WTC11 (cell line): ENCODE measurements at places on chromosomes 16 and 17. TPM values are rescaled to one million over a fixed set of nuclear protein-coding genes. Genes with fewer than 3 reads are reported as not detected.

DNA sequence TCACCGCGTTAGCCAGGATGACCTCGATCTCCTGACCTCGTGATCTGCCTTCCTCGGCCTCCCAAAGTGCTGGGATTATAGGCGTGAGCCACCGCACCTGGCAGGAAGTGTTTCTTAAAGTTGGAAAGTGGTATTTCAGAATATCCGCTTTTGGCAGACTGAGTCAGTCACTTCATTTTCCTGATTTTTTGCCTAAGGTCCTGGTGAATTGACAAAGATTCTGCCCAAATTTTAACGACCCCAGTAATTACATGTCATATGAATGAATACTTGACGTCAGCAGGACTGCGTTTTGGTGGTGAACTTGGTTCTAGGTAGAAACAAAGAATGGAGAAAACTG is 4.5 kb upstream of the BRCA1 start:
- no peak for DNase-seq

- DNase-seq: no peak
These were observed 2.1 kb downstream of the NHERF1 start for GRCh38 chr17:74750327-74751069.

DNA sequence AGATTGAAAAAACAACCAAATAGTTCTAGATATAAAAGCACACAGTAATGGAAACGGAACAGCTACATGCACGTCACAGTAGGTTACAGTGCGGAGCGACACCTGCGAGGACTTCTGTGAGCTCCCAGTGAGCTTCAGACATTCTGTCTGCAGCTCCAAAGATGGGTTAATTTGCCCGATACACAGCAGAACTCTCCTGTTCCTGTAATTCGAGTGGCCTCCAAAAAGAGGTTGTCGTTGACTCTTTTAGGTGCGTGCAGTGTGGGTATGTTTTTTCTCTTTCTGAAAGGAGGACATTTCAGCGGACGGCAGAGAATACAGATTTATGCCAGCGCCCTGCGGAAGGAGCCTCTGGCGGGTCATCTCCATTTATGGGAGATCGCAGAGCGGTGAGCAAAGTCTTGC is 2.9 kb downstream of the OR1F1 start:
- no peak for DNase-seq

GRCh38 chr16:64627781-64628180 is 494.1 kb downstream of the CDH11 start:
- DNase-seq: no peak

- no peak for DNase-seq
These were observed 676 bp upstream of the KRT13 start for GRCh38 chr17:41505809-41506767.

- no peak for DNase-seq
These were observed 185.8 kb downstream of the HS3ST3A1 start for GRCh38 chr17:13415871-13416416.

DNA sequence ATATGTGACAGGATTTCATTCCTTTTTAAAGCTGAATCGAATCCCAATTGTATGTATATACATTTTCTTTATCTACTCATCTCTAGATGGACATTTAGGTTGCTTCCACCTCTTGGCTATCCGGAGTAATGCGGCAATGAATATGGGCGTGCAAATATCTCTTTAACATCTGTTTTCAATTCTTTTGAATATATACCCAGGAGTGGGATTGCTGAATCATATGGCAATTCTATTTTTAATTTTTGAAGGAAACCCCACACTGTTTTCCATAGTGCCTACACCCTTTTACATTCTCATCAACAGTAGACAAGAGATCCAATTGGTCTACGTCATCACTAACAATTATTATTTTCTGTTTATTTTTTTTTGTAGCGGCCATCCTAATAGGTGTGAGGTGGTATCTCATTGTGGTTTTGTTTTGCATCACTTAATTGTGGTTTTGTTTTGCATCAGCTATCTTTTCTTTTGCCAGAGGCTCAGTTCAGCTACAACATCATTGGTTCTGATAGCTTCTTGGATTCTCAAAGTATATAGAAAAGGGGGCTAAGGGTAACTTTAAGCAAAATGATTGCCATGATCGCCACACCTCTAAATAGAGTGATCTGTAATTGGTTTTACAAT is 25.6 kb upstream of the MAP2K6 start:
- DNase-seq: no peak

- no peak for DNase-seq
These were observed 36.0 kb upstream of the SLC47A1 start for GRCh38 chr17:19497624-19498023.

DNA sequence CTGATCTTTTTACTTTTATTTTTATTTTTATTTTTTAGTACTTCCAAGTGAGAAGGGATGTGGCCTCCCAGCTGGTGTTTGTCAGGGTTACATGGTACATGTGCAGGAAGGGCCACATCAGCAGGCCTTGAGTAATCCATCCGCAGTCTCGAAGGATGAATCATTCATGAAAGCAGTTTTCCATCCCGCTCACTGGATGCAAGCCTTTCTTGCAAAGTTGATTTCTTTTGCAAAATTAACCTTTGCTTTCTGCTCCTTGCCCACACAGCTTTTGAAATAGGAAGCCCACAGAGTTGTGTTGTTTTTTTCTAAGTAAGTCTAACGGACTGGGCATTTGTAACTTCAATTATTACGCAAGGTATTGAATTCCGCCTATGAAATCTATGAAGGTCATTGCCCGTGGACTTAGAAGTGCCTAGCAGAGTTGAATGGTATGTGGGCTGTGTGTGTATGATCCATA is 157.4 kb downstream of the PRKCA start:
- no peak for DNase-seq

- DNase-seq: no peak
These were observed 14.7 kb upstream of the CTCF start for GRCh38 chr16:67547423-67548264.

DNA sequence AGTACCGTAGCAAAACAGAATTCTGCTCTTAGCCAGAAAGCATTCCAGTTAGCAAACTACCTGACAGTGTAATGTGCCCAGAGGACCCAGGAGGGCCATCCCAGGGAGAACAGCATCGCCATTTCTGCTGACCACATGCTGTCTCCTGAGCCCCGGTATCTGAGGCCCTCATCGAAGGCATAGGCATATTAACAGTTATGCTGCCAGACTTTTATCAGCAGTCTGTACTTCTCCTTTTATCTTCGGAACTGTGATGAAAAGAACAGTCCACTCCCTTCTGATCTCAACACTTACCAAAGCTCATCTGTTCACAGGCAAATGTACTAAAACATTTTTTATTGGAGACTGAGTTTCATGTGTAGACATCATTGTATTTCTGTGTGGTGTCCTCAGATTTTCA is 236.4 kb downstream of the PRKCA start:
- DNase-seq: no peak

DNA sequence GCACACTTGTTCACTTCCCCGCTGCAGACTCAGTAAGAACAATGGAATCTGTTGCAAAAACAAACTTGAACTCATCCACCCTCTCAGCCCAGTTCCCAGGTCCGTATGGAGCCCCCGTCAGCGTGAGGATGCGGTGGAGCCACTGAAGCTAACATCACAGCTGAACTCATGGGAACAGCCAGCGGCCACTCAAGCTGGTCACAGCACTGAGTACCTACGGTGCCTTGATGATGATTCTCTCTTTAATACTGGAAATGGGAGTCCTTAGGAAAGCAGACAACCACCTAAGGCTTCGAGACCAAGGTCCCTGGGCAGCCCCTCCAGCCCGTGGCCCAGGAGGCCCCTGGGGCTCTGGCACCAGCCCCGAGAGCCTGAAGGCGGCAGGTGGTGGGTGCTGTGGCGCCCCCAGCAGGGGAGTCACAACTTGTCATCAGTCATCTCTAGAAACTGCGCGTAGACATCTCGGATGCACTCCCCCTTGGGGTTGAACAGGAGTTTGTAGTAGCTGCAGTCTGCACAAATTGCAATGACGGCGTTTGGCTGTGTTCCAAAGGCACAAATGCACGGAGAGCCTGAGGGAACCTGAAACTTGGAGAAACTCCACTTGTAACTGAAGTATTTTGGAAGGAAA is 31.0 kb upstream of the RHOT1 start:
- peak; percentile 73 for DNase-seq

DNA sequence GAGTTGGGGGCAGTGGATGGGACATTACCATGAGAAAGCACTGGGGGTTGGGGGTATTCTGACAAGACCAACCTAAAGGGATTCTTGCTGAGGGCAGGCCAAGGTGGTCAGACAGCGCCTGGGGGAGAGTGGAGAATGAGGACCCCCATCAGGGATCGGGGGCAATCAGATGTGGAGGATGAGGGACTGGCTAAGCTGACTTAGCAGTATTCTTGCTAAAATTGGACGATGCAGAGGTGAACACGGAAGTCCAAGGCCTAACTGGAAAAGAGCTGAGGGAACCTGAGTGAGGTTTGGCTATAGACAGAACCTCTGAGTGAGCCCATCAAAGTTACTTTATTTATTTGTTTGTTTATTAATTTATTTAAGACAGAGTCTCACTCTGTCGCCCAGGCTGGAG is 9.2 kb downstream of the QPRT start:
- DNase-seq: no peak

- DNase-seq: no peak
These were observed 2.0 kb downstream of the CORO7 start for GRCh38 chr16:4414187-4414917.

GRCh38 chr17:59702304-59702703 is 4.9 kb downstream of the PTRH2 start:
- no peak for DNase-seq

DNA sequence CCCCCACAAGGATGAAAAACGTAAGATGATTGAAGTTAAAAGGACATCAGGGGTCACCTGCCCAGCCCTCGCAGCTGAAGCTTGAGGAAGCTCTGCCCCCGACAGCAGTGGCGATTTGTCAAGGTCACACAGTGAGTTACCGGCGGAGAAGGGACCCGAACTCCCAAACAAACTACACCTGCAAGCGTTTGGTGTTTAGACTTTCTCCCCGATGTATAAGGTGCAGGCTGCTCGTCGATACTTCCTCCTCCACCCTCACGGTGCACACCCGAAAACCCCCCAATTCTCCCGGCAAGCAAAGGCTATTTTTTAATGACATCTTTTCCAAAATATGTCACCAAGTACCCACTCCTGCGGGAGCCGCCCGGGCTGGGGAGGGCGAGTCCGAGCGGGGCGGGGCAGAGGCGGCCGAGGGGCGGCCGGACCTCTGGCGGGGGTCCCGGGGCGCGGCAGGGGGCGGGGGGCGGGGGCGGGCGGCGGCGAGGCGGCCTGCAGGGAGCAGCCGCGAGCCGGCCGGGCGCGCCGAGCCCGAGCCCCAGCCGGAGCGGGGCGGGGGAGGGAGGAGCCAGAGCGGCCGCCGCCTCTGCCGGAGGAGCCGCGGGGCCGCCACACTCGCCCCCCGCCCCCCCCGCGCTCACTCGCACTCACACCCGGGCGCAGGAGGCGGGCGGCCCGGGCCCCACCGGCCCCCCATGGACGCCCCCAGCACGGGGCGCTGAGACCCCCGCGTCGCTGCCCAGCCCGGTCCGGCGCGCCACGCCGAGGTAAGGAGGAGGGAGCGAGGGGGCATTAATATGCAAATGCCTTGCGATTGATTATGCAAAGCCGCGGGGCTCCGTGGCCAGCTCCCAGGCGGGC is at the start of gene THRA:
Gene THRA (plus strand): TSS at position 637 of the 858 bp plus-strand sequence. CDS start 11,524 bp downstream, outside the sequence.
- peak; percentile 53 for DNase-seq

GRCh38 chr16:63806794-63807506 is 1314.9 kb downstream of the CDH11 start:
- DNase-seq: no peak

DNA sequence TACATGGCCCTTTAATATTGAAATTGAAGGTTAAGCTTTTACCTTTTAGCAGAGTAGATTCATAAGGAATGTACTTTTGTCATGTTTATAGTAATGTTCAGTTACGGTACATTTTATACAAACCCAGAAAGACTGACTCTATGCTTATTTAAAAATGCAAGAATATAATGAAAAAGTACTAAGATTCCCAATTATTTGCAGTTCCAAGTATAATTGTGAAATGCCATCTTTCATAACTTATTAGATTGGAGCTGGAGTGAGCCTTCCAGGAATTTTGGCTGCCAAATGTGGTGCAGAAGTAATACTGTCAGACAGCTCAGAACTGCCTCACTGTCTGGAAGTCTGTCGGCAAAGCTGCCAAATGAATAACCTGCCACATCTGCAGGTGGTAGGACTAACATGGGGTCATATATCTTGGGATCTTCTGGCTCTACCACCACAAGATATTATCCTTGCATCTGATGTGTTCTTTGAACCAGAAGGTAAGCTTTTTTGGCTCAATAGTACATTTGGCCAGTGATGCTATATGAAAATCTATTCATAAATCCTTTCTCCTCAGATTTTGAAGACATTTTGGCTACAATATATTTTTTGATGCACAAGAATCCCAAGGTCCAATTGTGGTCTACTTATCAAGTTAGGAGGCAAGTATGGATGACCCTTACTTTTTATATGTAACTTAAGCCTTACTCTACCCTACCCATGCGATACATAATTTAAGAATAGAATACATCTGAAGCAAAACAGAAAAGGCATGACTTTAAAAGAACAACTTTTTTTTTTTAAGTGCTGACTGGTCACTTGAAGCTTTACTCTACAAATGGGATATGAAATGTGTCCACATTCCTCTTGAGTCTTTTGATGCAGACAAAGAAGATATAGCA is 4.2 kb downstream of the SRSF2 start:
- DNase-seq: no peak

GRCh38 chr17:31695456-31696090 is 163.5 kb downstream of the COPRS start:
- no peak for DNase-seq

DNA sequence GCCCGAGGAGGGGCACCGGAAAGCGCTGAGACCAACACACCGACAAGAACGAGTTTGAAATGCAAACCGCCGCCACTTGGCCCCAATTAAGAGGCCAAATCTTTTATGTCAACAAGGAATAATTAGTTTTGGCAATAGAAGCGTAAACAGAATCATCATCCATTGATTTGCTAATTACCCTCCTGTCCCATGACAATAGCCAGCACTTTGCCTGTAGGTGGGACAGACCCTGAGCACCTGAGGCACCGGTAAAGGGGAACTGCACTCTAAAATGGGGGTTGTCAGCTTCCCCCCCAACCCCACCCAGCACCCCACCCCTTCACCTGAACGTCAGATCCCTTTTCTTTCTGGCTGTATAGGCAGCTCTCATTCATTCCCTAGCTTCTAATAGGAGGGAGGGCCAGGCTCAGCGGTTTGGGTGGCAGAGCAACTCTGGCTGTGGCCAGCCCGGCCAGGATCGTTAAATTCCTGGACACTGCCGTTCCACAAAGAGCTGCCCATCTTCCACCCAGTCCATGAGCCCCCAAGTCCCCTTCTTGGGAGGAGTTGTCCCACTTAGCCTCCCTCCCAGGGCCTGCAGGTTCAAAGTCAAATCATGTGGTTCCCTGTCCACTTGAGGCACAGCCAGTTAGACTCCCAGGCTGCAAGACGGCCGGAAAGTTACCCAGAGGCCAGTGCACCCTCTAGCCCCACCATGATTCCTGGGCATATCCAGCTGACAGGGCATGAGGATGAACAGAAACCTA is 45.8 kb downstream of the WNT3 start:
- DNase-seq: no peak

GRCh38 chr17:2040942-2041560 is 771 bp upstream of the OVCA2 start:
- DNase-seq: no peak

The OSGIN1 gene
- total RNA-seq: 0.73 to 1.7 TPM (median 1.1 TPM) in 3 replicates

The SLC52A1 gene
- total RNA-seq: 0.78 to 1.1 TPM (median 0.99 TPM) in 3 replicates

The HSD17B1 gene
- 1.5 to 1.6 TPM (median 1.5 TPM) in 3 replicates for total RNA-seq

The KRTAP9-4 gene
- not detected in 3 replicates for total RNA-seq

The CBFA2T3 gene
- 1.9 to 2.8 TPM (median 2.6 TPM) in 3 replicates for total RNA-seq

The PPM1E gene
- total RNA-seq: 8.1 to 8.4 TPM (median 8.2 TPM) in 3 replicates

The PPM1D gene
- total RNA-seq: 16.5 to 20.4 TPM (median 17.0 TPM) in 3 replicates

The RCVRN gene
- not detected in 3 replicates for total RNA-seq

The ABCA3 gene
- total RNA-seq: 12.1 to 16.8 TPM (median 15.9 TPM) in 3 replicates

The CACNA1G gene
- total RNA-seq: 5.4 to 6.7 TPM (median 6.2 TPM) in 3 replicates

The PPP1R1B gene
- 15.0 to 20.5 TPM (median 15.2 TPM) in 3 replicates for total RNA-seq

The NOD2 gene
- total RNA-seq: 0.11 to 0.60 TPM (median 0.34 TPM) in 3 replicates

The OTOP3 gene
- total RNA-seq: not detected in 3 replicates

The CD300A gene
- total RNA-seq: 1.1 to 2.0 TPM (median 1.7 TPM) in 3 replicates

The SAMD14 gene
- 4.5 to 6.0 TPM (median 5.9 TPM) in 3 replicates for total RNA-seq

The CCL23 gene
- not detected in 3 replicates for total RNA-seq
